ENCODE measurements at places on chromosomes 11 and 22. TPM values are rescaled to one million over a fixed set of nuclear protein-coding genes. Genes with fewer than 3 reads are reported as not detected.

- DNase-seq: no peak
Measured at GRCh38 chr22:24523873-24524272, 28.7 kb downstream of the UPB1 start.

MYOD1 gene
- 0.27 TPM for total RNA-seq

PHETA2 gene
- total RNA-seq: 6.2 TPM

DNA sequence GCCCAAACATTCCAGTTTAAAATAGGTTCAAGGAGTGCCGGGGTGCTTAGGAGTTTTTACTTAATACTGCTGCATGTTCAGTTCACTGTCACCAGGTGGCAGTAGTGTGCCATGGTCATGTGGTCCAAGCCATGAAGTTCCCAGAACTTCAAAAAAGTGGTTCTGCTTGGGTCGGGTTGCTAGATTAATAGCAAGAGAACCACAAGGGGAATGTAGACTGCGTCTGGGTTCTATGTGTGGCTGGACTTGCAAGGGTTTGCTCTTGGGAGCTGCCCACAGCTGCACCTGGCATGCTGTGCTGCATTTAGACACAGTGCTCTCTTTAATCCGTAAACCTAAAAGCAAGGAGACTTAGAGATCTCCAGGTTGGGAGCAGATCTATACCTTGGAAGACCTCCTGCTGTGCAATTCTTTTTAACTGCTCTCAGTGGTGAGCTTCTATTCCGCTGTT lies 6.5 kb upstream of the SPON1 start:
- no peak for DNase-seq

LARGE2 gene
- total RNA-seq: not detected

INPP5J gene
- 16.6 TPM for total RNA-seq

APOL4 gene
- 6.9 TPM for total RNA-seq

GRCh38 chr22:46072110-46072881 lies 78.0 kb upstream of the PPARA start:
- peak; percentile 89 for DNase-seq

GRCh38 chr22:26851125-26851524 lies 193.7 kb downstream of the MIAT start:
- no peak for DNase-seq

DNA sequence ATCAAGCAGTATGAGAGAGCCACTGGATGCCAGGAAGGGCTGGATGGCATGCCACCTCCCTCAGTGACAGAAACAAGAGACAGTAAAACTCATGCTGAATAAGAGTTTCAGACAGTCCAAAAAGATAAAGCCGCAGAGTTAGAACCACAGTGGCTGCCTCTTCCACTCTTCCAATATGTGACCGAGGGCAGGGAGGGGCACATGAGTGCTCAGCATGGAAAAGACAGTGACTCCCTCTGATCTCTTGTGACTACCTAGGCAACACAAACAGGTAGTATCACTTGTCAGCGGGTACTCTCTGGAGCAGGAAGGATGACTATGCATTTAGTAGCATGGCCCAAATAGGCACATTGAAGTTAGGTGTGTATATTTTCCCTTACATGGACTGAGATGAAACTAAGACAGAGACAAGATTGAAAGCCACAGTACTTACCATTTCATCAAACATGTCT lies 295.4 kb downstream of the CADM1 start:
- DNase-seq: no peak

DNA sequence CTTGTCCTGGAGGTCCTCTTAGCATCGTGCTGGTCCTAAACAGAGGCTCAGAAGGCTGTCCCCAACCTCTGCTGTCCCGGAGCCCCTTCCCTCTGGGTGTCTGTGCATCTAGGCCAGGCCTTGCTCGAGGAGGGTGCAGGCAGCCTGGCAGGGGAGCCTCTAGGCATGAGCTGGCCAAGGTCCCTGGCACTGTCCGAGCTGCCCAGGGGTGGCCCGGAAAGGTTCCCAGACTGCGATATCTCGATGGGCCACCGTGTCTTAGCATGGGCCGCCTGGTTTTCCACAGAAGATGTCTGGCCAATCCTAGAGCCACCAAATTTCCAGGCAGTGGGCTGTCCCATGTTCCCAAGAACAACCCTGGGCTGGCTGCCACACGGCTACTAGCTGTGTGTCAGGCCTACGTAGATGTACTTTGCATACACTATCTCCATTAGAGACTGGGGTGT lies 24.6 kb upstream of the SMIM38 start:
- DNase-seq: no peak

GRCh38 chr22:40878922-40879321 lies 17.0 kb upstream of the DNAJB7 start:
- DNase-seq: no peak

PITPNM1 gene
- total RNA-seq: 42.6 TPM

DNA sequence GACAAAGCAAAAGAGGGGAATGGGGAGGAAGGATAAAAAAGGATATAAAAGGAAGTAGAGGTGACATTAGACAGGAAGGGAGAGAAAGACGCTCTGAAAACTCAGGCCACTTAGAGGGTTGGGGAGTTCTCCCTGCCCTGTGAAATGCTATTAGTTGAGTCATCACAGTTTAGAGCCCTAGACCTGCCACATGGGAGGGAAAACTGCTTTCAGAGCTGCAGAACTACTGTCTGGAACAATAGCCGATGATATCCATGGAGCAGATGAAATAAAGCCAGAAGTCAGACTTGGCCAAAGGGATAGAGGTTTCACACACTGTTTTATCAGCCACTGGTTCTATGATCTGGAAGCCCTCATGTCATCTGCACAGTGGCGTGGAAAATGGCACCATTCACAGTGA lies 157.9 kb downstream of the NCAM1 start:
- no peak for DNase-seq

RNH1 gene
- 190 TPM for total RNA-seq

DNA sequence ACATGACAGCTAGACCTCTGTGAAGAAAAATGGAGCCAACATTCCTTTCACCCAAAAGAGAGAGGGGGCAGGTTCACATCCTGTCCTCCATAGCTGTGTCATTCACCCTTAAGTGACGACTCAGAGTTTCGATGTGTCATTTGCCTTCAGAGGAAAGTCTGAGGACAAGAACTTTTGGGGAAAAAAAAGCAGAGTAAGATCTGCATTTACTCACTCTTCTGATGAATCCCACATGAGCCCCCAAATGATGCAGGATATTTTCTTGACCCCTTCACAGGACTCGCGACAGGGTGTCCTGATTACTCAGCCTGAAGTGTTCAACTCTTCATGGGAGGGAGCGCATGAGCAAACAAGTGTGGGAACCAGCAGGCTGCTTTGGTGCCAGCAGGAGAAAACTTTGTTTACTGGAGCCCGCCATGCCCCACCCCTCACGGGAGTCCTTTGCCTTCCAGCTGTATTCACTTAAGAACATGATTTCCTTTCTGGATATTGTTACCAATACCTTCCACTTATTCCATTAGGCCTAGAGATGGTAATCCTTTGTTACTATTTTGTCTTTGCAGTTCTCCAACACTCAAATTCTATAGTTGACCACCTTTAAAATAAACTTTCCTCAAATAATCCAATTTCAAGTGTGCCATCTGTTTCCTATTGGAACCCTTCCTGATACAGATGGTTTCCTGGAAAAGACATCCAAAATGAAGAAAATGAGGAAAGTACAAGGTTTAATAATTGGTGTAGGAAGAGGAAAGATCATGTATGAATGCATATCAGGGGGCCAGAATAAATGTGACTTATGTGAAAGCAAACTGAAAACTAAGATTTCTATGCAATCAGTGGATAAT lies 729.8 kb downstream of the FAM181B start:
- DNase-seq: no peak

DGAT2 gene
- total RNA-seq: 25.5 TPM

DNA sequence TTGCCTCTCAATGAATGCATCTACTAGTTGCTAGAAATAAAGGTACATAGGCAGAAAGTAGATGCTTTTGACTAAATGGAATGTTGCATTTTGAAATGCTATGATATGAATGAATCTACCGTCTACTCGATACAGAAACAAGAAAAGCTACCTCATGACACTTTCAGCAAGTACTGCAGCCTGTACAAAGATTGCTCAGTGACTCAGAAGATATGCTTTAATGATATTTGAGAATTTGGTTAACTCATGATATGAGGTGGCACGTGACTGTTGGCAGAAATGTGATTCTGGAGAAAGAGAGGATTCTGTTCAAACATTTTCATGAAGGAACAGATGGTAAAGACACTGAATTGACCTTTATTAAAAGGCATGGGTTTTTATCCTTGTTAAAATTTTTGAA lies 76.0 kb downstream of the HSD17B12 start:
- DNase-seq: no peak

- DNase-seq: no peak
Measured at GRCh38 chr11:47356129-47356997, 3.9 kb upstream of the MYBPC3 start.

DNA sequence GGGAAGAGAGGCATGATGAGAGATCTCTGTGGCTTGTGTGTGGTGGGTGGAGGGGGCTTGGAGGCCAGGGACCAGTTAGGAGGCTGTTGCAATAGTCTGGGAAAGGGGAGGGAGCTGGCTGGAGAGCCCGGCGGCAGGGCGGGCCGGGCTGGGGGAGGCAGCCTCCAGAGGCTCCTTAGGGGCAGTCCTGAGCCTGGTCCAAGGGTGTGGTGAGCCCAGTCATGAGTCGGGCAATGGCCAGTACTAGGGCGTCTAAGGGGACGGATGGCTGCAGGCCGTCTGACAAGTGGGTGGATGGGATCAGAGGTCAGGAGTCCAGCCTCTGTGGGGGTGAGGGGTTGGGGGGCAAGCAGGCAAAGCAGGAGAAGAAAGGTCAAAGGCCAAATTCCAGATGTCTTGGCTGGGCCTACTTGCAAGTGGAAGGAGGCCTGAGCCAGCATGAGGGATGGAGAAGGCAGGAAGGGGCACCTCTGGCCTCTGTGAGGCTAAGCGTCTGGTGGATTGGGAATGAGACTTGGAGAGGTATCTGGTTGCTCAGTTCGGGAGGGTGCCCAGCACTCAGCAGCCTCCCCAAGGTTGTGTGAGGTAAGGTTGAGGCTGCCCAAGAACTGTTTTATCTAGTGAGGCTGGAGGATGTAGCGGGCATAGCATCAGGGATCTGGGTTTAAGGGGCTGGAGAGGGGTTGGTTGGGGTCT lies 6.0 kb upstream of the CD248 start:
- peak; percentile 85 for DNase-seq

- DNase-seq: no peak
Measured at GRCh38 chr11:85590848-85591483, 36.2 kb downstream of the DLG2 start.

GRCh38 chr11:66325263-66325671 lies 8.4 kb upstream of the CD248 start:
- DNase-seq: peak; percentile 49

CASP1 gene
- total RNA-seq: 11.9 TPM

- no peak for DNase-seq
Measured at GRCh38 chr11:11806074-11806473, 35.7 kb upstream of the USP47 start.

DNA sequence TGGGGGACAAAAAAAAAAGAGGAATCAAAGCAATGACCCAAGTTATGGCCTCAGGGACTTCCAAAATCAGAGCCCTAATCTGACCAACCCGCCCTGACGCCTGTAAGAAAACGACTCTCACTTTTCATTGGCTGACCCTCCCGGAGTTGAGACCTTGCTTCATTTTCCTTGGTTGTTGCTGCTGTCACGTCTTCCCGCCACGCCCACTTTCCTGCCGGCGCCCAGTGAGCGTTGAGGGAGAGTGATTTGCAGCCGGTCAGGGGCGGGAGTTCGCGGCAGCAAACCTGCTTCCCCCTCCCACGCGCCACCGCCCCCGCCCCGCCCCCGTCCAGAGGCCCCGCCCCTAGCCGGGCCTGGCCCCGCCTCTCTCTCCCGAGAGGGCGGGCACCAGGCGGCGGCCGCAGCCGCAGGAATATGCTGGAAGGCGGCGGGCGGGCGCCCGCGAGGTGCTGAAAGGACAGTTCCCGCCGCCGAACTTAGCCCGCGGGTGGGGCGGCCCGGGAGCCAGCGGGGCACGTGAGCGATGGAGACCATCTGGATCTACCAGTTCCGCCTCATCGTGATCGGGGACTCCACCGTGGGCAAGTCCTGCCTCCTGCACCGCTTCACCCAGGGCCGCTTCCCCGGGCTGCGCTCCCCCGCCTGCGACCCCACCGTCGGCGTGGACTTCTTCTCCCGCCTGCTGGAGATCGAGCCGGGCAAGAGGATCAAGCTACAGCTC lies at the start of gene RAB39A:
Gene RAB39A, plus strand, starts transcription at position 403 of the 721 bp plus-strand sequence. Its CDS starts 121 bp downstream, at position 524.
- peak; percentile 93 for DNase-seq

TPCN2 gene
- 9.1 TPM for total RNA-seq

SESN3 gene
- total RNA-seq: 6.0 TPM

SRRD gene
- 20.9 TPM for total RNA-seq

DNA sequence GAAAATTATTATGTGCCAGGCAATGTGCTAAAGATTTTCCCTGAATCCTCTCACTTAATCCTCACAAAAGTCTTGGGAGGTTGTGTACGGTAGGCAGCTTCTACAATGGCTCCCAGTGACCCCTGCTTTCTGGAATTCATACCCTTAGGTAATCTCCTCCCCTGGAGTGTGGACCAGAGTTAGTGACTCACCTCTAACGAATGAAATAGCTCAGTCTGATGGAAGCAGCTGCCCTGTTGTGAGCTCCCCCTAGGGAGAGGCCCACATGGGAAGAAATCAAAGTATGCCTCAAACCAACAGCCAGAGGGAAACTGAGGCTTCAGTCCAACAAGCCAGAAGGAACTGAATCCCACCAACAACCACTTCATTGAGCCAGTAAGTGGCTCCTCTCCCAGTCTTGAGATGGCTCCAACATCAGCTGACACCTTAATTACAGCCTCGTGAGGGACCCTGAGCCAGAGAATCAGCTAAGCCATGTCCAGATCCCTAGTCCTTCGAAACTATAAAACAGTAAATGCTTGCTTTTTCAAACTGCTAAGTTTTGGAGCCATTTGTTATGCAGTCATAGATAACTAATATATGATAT lies 98.9 kb upstream of the ISX start:
- no peak for DNase-seq

NRXN2 gene
- total RNA-seq: 1.9 TPM

DNA sequence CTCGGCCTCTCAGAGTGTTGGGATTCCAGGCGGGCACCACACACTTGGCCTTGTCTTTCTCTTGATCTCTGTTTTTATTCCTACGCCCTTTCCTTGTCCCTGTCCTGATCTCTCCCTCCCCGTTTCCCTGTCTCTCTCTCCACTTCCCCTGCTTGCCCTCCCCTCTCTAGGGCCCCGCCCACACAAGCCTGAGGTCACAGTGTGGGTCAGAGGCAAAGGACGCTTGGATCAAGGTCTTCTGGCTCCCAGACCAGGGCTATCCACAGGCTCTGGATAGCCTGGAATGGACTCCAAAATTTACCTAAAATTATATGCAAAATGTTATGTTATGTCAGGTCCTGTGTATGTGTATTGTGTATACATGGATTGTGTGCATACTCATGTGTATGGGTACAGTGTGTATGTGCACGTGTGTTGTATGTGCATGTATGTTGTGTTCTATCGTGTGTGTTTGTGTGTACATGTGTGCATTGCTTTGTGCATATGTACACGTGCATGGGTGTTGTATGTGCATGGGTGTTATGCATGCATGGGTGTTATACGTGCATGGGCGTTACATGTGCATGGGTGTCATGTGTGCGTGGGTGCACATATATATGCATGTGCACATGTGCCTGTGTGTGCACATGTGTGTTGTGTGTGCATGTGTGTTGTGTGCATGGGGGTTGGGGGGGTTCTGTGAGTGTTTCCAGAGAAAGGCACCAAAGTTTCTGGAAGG lies 38.3 kb downstream of the TP53I11 start:
- DNase-seq: peak; percentile 63

Data from Right ventricle myocardium inferior (tissue), 1 donor.